HFF-Myc (cell line): ENCODE measurements at places on chromosomes 2 and 18.

- DNase-seq = no peak
Measured at GRCh38 chr18:48902856-48903601, 47.7 kb downstream of the SMAD7 start.

GRCh38 chr2:61536180-61536571 lies 2.0 kb downstream of the XPO1 start:
- no peak for DNase-seq

DNA sequence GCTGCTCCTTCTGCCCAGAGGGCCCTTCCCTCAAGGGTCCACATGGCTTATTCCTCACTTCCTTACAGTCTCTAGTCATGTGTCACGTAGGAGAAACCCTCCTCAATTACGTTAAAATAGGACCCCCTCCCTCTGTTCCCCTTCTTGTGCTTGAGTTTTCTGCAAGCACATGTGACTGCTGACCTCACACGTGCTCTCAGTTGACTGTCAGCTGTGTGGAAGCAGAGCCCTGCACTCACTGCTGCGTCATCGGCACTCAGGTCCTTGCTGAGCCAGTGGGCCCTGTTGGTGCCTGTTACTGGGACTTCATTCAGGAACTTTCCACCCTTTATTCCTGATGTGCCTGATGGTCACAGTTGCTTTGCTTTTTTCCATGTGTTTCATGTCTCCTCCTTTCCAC lies 11.1 kb downstream of the ATG16L1 start:
- DNase-seq = no peak

- no peak for DNase-seq
Measured at GRCh38 chr18:9637036-9637767, 22.8 kb upstream of the PPP4R1 start.

DNA sequence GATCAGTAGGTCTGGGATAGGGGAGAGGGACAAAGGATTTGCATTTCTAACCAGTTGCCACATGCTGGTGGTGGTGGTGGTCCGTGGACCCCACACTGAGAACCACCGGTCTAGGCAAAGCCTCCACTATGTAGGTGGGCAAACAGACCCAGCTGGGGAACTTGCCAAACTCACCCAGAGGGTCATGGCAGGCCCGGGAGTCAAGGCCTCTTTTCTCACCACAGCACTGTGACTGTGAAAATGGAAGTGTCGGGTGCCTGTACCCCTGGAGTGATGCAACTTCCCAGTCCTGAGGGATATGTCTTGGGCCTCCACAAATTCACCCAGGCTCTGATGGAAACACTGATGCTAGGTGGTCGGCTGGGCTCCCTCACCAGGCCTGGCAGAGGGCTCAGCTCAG lies 101.2 kb upstream of the SMAD2 start:
- no peak for DNase-seq

DNA sequence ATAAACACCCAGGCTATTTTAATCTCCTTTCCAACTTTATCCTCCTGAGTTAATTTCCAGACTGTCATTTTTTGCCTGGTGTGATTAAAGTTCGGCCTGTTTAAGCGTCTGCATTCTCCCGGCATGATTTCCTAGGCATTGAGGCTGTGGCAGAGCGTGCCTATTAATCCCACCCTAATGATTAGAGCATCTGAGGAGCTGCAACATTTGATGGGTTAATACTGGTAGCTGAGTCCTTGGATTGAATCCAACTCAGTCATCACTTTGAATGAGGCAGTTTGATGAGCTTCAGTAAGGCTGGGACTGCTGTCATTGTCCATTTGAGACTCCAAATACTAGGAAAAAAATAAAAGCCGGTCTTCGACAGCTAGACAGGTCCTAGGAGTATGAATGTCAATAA lies 882.5 kb downstream of the SLC4A3 start:
- DNase-seq = no peak

- DNase-seq = no peak
Measured at GRCh38 chr2:127655209-127656073, 9.5 kb downstream of the GPR17 start.

- DNase-seq = no peak
Measured at GRCh38 chr2:39667104-39667885, 1.6 kb downstream of the TMEM178A start.

- no peak for DNase-seq
Measured at GRCh38 chr2:18927525-18928232, 338.3 kb upstream of the NT5C1B start.

DNA sequence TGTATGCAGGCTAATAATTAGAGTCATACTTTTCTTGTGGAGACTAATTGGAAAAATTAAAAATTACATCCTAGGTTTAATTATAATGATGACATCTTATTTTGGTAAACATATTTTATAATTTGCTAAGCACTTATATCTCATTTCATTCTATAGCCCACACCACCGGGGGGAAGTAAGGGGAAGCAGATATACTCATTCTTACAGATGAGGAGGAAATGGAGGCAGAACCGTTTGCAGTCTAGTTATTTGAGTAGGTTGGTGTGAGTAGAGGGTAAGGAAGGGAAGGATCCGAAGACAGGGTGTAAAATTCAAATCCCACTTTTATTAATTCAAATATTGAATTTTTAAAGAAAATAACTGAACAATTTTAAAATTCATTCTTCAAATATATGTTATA lies 3.7 kb downstream of the ITGAV start:
- DNase-seq = no peak

DNA sequence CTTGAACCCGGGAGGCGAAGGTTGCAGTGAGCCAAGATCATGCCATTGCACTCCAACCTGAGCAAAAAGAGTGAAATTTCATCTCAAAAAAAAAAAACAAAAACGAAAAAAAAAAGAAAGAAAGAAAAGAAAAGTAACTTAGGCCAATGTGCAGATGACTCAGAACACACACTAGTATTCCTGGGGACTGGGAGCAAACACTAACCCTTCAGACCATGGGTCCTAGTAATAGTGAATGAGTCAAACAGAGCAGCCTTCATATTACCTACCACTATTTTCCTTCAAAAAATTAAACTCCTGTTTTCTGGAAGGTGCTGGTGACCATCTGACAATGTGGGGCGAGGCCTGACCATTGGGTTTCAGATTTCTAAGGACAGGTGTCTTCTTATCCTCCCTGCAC lies 253.4 kb downstream of the PIEZO2 start:
- DNase-seq = no peak

DNA sequence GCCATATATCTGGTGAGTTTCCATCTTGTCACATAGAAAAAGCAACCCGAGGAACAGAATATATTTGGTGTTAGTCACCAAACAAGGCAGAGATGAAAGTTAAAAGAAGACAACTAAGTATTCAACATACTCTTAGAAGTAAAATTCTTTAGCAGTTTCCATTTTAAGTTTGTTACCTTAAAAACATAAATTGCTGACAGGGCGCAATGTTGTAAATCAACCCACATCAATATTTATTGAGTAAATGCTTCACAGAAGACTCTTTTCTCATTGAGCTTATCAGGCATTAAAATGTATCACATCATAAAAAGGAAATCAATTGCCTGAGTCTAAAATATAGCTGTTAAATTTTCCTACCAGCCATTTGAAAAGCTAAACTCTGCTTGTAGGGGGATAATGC lies 603.0 kb downstream of the FBXO15 start:
- DNase-seq = no peak

DNA sequence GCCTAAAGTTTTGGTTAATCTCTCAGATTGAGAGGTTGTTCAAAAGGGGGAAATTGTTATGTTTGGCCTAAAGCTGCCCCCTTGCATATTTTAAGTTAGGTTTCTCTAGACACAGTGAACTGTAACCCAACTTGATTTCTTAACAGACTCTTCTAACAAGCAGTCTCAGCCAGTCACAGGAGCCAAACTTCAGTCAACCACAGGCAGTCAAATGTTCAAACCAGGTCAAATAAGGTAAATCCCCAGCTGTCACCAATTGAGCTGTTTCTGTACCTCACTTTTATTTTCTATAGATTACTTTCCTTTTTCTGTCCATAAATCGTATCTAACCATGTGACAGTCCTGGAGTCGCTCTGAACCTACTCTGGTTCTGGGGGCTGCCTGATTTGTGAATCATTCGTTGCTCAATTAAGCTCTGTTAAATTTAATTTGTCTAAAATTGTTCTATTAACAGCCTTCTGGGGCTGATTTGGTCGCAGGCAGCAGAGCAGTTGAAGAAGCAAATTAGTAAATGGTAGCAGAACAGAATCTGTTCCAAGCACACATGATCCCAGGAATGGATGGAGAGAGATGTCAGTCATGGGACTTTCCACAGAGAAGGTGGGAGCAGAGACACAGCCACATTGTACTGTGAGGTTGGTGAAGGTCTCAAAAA lies 16.4 kb upstream of the NFU1 start:
- no peak for DNase-seq
